ENCODE measurements at places on chromosomes 6 and 20. TPM values are rescaled to one million over a fixed set of nuclear protein-coding genes. Genes with fewer than 3 reads are reported as not detected.

The SNAP91 gene
- total RNA-seq: 0.48 TPM

The CAGE1 gene
- total RNA-seq: not detected

The GZF1 gene
- 14.6 TPM for total RNA-seq

DNA sequence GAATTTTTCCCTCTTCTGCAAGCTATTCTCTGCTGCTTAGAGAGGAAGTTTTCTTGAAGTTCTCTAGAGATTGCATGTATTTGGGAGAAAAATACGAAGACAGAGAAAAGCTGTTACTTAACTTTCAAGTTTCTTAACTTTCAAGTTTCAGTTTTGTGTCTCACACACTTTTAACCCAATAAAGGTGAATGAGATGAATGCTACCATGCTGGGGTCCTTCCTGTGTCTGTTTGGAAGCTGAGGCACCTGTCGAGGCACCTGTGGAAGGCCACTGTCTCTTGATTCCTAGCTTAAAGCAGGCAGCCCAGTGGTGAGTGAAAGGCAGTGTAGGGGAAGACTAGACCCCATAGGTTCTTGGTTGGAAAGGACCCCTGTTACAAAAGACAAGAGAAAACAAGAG lies 372.8 kb upstream of the JARID2 start:
- DNase-seq: no peak

- no peak for DNase-seq
These were observed 46.7 kb downstream of the CD2AP start for GRCh38 chr6:47524136-47524845.

DNA sequence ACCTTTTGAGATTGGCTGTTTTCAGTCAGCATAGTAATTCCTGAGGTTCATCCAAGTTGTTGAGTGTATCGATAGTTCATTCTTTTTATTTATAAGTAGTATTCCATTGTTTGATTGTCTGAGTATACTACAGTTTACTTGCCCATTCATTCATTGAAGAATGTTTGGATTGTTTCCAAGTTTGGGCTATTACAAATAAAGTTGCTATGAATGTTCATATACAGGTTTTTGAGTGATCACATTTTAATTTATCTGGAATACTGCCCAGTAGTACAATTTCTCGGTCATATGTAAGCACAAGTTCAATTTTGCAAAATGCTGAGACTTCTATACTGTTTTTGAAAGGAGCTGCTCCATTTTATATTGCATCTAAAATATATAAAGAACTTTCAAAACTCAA lies 14.2 kb upstream of the EPHA7 start:
- no peak for DNase-seq

GRCh38 chr20:20731000-20731944 lies 18.8 kb upstream of the RALGAPA2 start:
- no peak for DNase-seq
